ENCODE measurements at places on chromosomes 1 and 21. TPM values are rescaled to one million over a fixed set of nuclear protein-coding genes. Genes with fewer than 3 reads are reported as not detected.
A peak's percentile ranks its signal among the peaks of the same experiment; 100 is the strongest.

GRCh38 chr1:59057211-59057694 is 239.6 kb upstream of the FGGY start:
- DNase-seq = peak; percentile 45

CFHR4 gene
- total RNA-seq = not detected

- DNase-seq = no peak
These were observed 2.6 kb upstream of the CCDC185 start for GRCh38 chr1:223390618-223391017.

DNA sequence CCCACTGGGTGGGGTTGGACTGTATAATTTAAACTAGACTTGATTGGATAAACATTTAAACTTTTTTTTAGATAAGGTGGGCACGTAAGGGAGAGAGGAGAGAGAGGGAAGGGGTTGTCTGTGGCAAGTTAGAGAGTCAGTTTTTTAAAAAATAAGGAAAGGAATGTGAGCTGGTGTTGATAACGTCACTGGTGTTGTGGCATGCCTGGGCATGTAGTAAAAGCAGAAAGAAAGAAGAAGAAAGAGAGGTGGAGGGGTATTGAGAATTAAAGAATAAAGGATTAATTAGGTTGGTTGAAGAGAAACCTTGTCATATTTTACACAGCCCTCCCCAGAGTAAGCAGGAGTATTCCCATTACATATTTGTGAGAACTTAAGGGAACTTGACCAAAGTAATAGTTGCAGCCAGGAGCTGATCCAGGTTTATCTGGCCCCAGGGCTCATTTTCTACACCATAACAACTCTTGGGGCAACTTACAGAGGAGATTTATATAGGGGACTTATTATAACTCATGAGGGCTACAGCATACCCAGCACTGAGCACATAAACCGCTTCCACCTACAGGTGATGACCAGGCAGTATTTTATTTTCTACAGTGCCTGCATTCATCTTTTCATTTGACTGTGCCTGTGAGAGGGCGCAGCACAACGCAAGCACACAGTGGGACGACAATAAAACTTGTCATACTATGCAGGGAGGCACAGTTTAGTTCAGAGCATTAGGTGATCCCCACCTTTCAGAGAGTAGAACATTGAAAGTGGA is 70.2 kb downstream of the CCDC30 start:
- no peak for DNase-seq

- no peak for DNase-seq
These were observed 96.6 kb downstream of the ZFYVE9 start for GRCh38 chr1:52238474-52238873.

- no peak for DNase-seq
These were observed 60.4 kb downstream of the VANGL2 start for GRCh38 chr1:160460683-160461287.

PRAMEF10 gene
- not detected for total RNA-seq

CITED4 gene
- 0.77 TPM for total RNA-seq

- DNase-seq = peak; percentile 39
These were observed 972 bp downstream of the PGBD2 start for GRCh38 chr1:248906753-248907661.

DNA sequence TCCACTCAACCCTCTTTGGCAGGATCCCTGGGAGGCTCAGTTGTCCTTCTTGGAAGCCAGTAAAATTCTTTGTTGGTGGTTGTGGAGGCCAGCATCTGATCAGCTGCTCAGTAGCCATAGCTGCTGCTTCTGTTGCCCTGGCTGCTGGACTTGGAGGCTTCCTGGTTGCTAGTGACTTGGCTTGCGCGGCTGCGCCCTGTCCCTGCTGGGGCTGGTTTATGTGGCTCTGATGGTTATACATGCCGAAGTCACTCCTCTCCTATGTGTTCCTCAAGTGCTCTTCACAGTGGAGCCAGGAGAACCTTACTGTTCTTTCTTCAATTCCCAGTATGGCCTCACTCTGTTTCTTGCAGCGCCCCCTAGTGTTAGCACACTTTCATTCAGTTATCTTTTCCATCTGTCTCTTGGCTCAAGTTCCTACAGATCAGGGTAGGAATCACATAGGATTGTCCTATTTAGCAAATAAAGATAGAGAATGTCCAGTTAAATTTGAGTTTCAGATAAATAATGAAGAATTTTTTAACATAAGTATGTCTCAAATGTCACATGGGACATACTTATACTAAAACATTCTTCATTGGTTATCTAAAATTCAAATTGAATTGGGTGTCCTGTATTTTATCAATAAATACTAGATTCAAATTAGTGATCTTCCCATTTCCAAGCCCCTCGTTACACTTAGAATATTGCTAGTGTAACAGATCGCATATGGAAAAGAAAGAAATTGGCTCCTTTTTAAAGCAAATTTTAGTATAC is 176.5 kb downstream of the TGFB2 start:
- DNase-seq = peak; percentile 52

HEYL gene
- 4.0 TPM for total RNA-seq

DNA sequence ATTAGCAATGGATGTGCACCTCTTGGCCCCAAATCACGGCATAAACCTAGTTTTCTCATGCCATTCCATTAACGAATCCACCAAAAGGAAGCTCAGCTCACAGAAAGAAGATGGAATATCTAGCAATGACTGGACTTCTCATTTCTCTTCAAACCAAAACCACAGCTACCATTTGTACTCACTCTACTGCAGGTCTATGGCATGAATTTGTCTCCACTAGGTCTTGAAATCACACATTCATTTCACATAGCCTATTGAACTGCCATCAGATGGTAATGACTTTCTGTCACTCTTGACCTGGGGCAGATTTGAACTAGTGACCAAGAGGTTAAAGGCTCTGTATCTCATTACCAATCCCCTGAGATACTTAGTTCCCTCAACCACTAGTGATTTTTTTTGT is 382.7 kb downstream of the DPYD start:
- DNase-seq = no peak

DNA sequence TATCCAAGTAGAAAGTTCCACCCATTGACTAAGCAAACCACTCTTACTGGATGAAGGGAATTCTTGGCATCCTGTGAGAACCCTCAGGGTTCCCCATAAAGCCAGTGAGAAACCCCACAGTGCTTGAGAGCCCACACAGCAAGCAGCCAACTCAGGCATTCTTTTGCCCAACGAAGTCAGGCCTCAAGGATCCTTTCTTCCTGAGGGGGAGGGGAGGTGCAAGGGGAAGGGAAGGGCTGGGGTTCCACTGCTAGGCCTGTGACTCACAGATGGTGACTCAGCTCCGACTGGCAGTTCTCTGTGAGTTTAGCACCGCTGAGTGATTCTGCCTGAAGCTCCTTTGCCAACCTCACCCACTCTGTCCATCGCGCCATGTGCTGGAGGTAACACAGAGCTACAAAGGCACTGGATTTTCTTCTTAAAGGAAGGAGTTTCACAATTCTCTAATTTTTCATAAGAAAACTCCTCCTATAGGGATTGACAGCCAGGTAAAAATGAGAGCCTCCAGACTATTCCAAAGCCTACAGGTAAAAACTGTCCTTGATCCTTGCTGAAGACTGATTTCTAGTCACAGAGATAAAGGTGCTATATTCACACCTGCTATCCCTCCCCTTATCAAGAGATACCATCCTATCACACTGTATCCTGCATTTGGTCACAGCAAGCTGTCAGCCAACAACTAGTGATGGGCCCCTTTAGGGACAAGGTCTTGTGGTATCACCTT is 4.8 kb downstream of the ENO1 start:
- peak; percentile 66 for DNase-seq

GRCh38 chr21:45304945-45305344 is 17.2 kb upstream of the POFUT2 start:
- DNase-seq = no peak

DNA sequence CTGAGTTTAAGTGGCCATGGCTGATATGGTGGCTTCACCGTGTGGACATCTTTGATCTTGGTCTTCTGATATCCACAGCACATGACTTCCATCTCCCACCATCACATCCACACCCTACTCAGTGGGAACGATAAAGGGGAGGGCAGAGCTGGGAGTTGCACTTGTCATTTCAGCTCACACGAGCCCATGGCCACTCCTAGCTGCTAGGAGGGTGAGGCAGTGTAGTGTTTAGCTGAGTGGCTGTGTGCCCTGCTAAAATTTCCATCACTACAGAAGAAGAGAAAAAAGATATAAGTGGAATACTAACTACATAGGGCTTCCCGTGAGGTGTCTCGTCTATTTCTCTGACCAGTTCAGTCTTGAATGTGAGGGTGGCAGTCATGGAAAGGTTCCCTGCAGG is 123.3 kb upstream of the EDN2 start:
- DNase-seq = no peak

DNA sequence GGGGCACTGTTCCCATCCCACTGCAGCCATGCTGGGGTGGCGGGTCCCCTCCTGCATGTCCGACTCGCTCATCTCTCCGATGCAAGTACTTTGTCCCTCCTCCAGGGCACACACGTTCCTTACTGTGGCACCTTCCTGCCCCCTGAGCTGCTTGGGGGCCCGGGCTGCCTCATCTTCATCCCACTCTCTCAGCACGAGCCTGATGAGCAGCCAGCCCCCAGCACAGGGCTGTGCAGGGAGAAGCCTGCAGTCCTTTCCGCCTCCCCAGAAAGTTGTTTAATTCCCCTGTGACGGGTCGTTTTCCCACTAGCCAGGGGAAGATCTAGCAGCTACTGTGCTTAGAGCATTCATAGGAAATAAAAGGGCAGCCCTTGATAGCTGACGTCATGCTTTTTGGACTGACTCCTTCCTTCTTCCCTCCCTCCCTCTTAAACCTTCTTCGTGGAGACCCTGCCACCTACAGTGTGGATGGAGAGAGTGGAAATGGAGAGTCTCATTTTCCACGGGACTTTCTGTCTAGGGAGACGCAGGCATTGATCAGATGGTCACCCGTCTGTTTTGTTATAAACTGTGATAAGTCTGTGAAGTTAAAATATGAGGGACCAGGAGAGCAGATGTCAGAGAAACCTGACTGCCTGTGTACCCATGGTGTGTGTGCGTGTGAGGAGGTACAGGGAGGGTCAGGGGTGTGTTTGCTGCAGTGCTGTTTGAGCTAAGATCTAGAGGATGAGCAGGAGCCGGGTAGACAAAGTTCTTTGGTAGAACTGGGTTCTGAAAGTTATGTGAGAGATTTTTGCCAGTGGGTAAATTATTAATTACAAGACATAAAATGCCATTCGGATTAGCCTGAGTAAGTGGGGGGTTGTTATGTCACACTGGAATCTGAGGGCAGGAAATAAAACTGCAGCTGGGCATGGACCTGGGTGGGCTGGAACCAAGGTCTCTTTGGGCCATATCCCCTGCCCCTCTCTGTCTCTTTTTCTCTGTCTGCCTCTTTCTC is 34.3 kb downstream of the GPR137B start:
- DNase-seq = no peak

GRCh38 chr1:34037109-34037508 is 127.9 kb downstream of the CSMD2 start:
- peak; percentile 26 for DNase-seq

- DNase-seq = no peak
These were observed 4.7 kb downstream of the RSPH1 start for GRCh38 chr21:42491328-42491727.

TRPM2 gene
- not detected for total RNA-seq

DNA sequence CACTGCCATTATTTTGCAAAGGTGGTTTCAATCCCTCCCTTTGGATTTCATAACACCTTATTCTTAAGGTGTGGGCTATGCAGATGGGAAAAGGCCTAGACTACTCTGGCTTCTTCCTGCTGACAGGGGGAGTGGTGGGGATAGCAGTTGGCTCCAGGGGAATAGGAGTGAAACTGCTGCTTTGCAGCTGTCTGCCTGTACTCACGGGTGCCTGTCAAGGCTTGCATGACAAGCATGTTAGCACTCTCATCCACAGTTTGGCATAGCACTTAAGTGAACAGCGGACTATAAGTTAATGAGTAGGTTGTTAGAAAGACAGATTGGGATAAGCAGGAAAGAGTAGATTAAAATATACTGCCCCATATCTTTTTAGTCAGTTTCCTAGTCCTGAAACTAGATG is 287.5 kb upstream of the DAB1 start:
- no peak for DNase-seq

DNA sequence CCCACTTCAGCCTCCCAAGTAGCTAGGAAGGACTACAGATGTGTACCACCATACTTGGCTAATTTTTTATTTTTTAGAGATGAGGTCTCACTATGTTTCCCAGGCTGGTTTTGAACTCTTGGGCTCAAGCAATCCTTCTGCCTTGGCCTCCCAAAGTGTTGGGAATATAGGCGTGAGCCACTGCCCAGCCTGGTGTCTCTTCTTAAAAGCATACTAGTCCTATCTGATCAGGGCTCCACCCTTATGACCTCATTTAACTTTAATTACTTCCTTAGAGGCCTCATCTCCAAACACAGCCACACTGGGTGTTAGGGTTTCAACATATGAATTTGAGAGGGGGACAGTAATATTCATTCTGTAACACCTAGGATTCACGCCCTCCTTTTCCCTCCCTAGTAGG is 130.9 kb downstream of the GLIS1 start:
- no peak for DNase-seq

GRCh38 chr1:234479310-234479559 is 256 bp upstream of the TARBP1 start:
- DNase-seq = no peak

ANGPTL3 gene
- total RNA-seq = not detected

GRCh38 chr1:20112279-20113000 is 6.9 kb downstream of the PLA2G2D start:
- no peak for DNase-seq

GRCh38 chr1:236451796-236452373 is 57.8 kb downstream of the EDARADD start:
- DNase-seq = peak; percentile 42

GRCh38 chr1:86852782-86853408 is 61.0 kb downstream of the SELENOF start:
- no peak for DNase-seq

GRCh38 chr1:56515898-56516538 is 63.3 kb downstream of the PLPP3 start:
- DNase-seq = no peak

GRCh38 chr1:213409208-213409631 is 358.2 kb downstream of the RPS6KC1 start:
- DNase-seq = no peak

GRCh38 chr1:2156866-2157265 is 37.7 kb downstream of the FAAP20 start:
- no peak for DNase-seq

- DNase-seq = no peak
These were observed 32.4 kb downstream of the ZBTB18 start for GRCh38 chr1:244083383-244083943.

DNA sequence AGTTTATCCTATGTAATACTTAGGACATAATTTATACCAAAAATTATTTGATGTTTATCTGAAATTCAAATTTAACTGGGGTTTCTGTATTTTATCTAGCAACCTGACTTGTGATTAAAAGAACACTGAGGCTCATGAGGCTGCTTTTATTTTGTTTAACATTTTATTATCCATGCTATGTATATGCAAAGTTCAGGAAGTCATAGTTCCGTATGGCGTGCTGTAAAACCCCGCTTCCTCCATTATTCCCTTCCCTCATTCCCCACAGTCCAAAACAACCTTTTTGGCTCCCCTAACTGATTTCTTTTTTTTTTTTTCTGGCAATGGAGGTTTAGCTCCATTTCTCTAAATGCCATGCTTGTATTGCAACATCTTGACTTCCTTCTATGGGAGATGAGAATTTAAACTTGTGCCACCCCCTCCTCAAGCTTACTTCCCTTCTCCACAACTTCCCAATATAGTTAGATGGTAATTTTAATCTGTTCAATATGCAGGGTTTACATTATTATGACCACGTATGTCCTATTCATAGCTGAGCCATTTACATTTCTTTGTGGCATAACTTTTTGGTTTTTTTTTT is 138.0 kb upstream of the DNAH14 start:
- no peak for DNase-seq

GRCh38 chr1:172944931-172945330 is 105.8 kb downstream of the TNFSF18 start:
- no peak for DNase-seq

OR2M3 gene
- not detected for total RNA-seq
